ENCODE measurements at places on chromosomes 1 and 21.

DNA sequence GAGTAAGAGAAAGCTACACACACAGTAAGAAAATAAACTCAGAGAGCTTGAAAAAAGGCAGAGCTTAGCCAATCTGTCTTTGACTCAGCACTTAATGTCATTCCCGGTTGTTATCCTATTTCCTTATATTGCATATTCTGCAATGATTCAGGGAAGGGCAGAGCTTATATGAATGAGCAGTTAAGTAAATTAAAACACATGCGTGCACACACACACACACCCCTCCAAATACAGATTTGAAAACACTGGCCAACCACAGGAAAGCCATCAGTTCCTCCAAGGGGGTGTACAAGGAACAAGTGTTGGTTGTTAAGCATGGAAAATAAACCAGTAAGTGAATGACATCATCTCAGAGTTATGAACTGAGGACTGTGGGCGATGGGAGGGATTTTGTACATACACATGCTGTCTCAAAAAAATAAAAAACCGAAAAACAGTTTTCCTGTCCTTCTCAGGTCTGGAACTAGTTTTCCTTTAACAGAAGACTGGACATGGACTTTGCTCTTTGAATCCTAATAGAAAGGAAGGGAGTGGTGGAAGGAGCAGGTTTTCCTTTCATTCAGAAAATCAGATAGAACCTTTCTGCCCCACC, 1.0 kb downstream of the IQGAP3 start:
- no peak for DNase-seq

DNA sequence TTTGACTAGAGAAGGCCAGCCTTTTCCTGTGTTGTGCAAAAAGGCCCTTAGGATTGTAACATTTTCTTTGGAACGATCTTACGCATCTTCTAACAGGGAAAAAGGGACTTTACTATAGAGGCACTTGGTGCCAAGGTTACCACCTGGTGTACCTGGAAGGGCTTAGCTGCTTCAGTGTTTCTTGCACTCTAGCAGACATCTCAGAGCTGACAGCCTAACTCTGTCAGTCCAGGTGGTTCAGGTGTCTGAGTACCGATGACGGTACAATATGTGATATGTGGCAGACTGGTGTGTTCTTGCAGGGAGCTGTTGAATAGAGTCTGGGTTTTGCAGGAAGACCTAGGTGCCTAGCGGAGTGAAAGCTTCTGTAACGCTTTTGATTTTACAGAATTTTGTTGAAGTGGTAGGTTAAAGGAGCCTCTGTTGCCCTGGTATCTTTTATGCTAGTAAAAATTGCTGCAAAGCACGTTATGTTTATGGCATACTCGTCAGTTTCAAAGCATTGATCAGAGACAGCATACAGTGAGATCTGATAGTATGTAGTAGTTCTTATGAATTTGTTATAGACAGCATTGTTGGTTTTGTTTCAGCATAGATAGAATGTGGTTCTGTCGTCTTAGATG, 1.4 kb downstream of the MAGI3 start:
- no peak for DNase-seq

GRCh38 chr1:50084389-50084788, 24.3 kb upstream of the ELAVL4 start:
- DNase-seq: no peak

GRCh38 chr1:1324084-1324523, 356 bp downstream of the INTS11 start:
- no peak for DNase-seq

GRCh38 chr1:186768906-186769305, 59.8 kb upstream of the PLA2G4A start:
- no peak for DNase-seq

GRCh38 chr21:19475525-19475924, 1071.9 kb upstream of the TMPRSS15 start:
- DNase-seq: no peak

Measured in activated naive CD4-positive, alpha-beta T cell treated with anti-CD3 and anti-CD28 coated beads, Interleukin-2, amount 50 U/mL, for 72 hours (primary cell).